ENCODE measurements at places on chromosomes 13 and 19.

DNA sequence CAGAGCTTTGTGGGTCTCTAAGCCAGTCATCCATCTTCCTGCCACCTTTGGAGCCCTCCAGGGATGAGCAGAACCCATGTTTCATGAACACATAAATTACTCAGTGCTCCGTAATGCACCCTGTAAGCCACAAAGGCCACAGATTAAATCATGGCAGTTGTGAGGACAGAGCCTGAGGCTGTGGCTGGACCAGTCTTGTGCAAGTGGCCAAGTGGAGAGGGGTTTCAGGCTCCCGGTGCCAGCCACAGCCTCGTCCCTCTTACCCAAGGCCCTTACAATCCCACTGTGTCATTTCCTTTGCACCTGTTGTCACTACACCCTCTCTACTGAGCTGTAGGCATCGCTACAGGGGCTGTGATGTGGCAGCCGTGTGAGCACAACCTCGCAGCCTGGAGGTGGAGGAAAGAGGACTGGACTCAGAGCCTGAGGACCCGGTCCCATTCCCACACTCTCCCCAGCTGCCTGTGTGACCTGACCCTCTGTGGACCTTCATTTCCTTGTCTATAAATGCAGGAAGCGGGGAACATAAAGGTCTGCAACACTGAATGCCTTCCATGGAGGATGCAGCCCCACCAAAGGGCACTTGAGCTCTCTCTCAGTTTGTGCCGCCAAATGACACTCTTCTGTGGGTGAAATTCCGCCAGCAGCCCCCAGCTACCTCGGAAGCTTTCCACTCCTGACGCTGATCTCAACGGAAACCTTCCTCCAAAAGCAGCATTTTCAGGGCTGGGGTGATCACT, 792.0 kb downstream of the UQCRFS1 start:
- no peak for DNase-seq

GRCh38 chr19:13493516-13494310, 12.6 kb downstream of the CACNA1A start:
- no peak for DNase-seq

- DNase-seq, result no peak
Measured at GRCh38 chr19:35641515-35642151, at the start of gene ETV2. Gene ETV2, plus strand, starts transcription at chr19:35641745. Its CDS starts 716 bp downstream, at chr19:35642461.

- DNase-seq, result no peak
Measured at GRCh38 chr19:3710265-3710812, 2.2 kb downstream of the TJP3 start.

DNA sequence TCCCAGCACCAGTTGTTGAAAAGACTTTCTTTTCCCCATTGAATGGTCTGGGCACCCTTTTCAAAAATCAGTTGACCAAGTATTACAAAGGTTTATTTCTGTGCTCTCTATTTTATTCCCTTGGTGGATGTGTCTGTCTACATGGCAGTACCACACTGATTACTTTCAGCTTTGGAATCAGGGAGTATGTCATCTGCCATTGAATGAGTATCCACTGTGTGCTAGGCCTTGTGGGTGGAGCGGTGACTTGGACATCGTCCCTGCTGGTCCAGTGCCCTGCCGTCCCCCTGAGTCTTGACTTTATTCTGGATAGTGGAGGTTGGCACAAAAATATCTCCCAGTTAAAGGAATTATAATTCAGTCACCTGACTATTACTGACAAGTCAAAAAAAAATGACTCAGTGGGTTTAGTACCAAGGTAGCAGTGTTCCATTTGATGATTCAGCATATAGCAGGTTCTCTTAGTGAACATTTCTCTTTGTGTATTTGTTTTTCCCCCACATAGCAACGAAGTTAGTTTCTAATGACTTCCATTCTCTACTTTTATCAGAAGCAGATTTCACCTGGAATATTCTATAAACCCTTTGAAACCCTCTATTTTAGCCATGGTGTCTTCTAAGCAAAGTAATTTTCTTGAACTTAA, 3.9 kb downstream of the UPF3A start:
- DNase-seq, result no peak

DNA sequence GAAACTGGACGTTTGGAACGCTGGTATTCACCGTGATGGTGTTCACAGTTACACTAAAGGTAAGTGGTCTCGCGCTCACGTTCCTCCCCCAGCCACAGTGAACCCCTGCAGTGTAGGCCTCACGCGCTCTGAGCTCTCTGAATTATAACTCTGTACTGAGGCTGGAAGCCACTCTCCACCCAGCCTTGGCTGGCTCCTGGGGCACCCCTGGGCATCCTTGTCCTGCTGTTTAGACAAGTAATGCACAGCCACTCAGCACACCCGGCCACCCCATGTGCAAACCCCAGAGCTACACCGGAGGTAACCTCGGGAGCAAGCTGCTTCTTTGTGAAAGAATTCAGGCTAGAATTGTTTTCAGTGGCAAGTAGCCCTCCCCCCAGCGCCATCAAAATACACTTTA, 97.3 kb upstream of the MCF2L start:
- no peak for DNase-seq

- no peak for DNase-seq
Measured at GRCh38 chr13:69641773-69642172, 465.9 kb upstream of the ATXN8OS start.

DNA sequence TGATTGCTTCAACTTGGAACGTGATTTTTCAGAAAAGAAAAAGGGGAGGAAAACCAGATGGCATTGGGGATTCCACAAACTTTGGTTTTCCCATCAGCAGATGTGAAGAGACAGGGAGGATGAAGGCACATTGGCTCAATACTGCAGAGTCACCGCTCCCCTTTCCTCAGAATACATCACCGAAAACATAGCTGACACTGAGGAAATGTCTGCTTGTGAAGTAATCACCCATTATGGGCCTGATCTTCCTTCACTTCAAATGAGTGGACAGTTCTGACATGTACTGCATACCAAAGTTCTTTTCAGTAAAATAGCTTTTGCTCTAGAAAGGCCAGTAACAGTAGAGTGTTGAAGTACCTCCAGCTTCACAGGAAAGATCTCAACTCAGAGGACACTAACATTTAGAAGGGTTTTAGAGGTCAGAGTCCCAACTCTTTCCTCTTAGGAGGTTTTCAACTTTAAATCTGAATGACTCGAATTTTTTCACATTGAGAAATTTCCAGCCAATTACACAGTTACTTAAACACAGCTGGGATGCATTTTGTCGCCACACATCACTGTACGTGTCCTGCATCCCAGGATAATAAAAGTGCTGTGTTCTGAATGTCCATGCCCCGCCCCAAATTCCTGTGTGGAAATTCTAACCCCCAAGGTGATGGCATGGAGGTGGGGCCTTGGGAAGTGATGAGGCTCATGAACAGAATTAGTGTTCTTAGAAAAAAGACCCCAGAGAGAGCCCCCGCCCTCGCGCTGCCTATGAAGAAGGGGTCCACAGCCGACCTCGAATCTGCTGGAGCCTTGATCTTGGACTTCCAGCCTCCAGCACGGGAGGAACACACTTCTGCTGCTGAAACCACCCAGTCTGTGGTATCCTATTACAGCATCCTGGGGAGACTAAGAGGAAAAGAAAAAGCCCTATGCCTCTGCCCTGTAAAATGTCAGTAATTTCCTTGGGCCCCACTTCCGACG, 77.7 kb downstream of the COL4A1 start:
- DNase-seq, result no peak

GRCh38 chr13:74052402-74052928, 81.7 kb downstream of the KLF12 start:
- no peak for DNase-seq

DNA sequence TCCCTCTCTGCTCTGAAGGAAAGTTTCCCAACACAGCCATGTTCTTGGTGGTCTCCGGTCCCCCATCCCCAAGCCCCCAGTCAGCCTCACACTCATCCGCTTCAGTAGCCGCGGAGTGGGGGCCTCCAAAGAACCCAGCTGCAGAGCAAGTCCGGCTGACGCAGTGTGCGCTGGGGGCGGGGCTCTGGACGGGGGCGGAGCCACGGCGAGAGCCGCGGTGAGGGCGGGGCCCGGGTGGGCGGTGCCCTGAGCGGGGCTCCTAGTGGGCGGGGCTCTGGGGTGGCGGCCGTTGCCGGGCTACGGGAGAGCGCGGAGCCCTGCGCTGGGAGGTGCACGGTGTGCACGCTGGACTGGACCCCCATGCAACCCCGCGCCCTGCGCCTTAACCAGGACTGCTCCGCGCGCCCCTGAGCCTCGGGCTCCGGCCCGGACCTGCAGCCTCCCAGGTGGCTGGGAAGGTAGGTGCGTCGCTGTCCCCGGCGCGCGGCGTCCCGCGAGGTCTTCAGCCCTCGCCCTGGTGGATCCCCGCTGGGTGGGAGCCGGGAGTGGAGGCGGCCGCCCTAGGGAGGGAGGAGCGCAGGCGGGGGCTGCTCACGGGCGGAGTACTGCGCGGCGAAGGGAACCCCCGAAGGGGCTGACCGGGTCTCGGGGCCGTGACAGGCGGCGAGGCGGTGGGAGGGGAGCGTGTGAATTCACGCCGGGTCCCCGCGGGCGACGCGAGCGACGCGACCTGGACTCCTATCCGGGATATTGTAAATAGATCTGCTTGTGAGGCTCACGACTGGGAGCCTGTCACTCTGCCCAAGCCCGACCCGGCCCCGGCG, 9.1 kb downstream of the TNFRSF19 start:
- DNase-seq, result peak; percentile 85

DNA sequence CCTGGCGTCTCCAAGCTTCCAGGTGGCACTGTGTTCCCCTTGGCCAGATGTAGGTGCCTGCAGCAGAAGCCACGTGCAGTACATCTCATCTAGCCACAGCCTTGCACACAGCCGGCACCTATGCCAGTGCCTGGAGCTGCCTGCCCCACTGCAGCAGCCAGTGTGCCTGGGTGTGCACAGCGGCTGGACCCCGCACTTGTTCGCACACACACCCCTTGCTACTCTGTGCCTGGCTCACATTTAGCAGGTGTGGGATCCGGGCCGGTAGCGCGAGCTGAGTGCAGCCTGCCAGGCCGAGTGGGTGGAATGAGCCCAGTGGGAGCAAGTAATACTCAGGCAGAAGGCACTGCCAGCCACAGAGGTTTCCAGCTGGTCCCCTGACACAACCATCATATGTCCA, 26.9 kb upstream of the RBM26 start:
- no peak for DNase-seq

DNA sequence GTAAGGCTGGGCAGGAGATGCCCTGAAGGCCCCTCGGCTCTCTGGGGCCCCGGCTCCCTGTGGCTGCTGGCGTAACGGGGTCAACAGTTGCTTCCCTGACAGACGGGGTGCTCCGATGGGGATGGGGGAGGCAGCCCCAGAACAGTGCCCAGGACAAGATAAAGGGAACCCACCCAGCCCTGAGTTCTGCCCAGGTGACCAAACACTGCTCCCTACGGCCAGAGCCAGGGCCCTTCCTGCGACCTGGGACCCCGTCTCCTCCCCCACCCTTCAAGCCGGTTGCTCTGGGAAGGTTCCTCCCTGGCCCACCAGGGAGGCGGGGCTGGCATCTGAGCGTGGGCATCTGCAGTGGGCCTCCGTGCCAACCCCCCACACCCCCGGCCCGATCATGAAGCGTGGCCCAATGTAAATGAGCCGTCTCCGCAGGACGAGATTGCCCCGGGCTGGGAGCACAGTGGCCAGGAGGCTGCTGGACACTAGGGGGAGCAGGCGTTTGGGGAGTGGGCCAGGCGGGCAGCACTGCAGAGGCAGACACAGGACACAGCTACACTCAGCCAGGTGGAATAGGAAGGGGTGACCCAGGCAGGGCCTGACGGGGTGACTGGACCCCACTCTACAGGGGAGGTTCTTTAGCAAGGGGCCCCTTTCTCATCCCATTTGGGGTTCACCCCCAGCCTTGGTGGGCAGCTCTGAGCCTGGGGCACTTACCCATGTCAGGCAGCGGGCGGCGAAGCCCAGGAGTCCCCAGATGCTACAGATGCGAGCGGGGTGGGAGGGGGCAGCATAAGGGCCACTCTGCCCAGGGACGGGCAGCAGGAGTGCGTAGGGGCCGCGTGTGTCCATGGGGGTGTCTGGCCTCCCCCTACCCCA, 1.2 kb upstream of the NKPD1 start:
- no peak for DNase-seq

DNA sequence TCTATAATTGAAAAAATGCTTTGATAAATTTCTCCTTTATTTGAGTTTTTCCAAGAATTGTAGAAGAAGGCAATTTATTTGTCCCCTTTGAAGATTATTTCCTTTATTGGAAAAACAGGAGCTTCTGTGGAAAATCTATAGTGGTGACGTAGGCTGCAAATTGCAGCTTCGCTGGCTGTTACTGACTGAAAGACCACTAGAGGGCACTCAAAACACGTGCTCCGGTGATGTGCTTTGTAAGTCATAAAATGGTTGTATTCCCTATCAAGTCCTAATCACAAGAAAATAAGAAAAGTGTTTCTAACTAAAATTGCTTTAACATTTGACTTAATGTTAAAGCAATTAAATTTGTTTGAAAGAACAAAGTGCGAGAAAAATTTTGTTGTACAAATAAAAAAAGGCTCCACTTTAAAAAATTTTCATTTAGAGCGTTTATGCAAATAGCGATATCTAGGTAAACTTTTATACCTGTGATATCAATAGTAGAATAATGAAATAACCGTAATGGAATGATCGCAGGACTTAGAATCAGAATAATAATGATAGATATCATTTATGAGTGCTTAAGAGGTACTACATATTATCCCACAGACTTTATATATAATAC, 638.2 kb upstream of the SPRY2 start:
- DNase-seq, result no peak

DNA sequence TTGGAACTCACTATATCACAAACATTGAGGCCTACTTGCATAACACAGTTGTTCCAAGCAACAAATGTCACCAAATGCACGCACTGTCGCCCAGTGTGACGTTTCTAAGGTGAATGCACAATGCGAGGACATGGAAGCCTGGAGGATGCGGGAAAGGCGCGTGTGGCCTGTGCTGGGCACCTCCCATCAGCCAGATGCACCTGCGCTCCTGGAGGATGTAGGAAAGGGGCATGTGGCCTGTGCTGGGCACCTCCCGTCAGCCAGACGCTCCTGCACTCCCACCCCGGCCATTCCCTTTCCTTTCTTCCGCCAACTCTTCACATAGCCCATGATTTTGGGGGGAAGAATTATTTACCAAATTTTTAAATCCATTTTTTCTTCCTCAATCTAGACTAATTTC, 202.4 kb upstream of the SOX1 start:
- DNase-seq, result no peak

DNA sequence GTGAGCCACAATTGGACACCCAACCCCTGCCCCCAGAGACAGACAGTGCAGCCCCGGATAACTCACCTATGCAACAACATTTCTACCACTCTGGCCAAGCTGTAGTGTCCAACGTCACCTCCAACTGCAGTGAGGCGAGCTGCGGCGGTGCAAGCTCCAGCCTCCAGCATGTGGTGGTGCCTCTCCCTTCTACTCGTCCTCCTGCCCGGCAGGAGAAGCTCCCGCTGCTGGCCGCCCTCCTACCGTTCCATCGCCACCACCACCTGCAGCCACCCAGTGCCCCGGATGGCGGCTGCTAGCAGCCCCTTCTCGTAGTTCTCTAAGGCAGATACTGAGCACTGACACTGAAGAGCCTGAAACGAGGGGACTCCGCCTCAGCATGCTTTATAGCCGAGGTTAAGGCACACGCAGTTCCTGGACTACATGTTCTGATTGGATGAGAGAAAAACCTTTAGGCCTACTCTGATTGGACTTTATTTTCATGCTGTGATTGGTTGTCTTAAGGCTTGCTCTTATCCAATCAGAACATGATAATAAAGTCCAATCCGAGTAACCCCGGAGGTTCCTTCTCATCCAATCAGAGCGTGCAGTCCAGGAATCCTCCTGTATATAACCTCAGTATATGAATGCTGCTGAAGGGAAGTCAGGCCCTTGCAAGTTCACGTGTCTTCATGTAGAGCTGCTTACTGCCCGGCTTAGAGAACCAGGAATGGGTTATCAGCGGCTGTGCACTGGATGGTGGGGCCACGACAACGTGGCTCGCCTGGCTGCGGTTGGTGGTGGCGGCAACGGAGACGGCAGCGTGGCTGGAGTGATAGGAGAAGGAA, 63.5 kb downstream of the TUBA3C start:
- no peak for DNase-seq

- no peak for DNase-seq
Measured at GRCh38 chr19:15900504-15900903, 2.6 kb upstream of the CYP4F2 start.

Measured in activated CD4-positive, CD25-positive, alpha-beta regulatory T cell (primary cell).